ENCODE measurements at places on chromosomes 12 and 14.

DNA sequence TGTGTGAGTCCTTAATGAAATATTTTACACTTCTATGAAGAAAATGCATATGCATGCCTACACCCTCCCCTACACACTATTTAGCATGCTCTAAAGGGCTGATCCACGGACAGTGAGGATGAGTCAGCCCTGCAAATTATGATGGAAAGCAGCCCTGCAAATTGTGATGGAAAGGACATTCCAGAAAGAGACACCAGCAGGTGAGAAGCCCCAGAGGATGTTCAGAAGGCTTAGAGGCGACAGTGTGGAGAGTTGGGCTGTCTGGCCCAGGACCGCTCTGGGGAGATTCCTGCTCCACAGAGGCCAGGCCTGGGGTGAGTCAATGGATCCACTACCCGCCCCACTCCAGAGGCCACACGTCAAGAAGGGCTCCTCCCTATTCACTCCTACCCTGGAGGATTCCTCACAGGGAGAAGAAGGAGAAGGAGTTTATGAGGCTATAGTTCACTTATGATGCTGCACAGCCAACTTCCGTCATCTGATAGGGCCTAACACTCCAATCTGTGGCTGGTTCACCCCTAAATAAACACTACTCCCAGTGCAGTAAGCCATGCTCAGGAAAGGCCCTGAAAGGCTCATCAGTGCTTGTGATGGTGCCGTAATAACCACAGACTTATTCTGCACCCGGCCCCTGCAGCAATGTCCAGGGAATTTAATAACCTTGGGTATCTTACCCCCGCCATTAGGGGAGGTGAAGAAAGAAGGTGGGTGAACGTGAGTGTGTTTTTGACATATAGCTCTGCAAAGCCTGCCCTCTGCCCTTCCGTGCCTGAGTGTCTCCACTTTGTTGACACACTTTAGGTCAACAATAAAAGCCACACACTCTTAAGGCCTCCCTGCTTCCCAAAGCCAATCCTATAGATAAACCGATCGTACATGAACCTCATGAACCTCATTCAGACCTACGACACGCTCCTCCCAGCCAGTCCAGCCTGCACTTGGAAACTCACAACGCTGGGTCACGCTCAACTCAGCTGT, 46.4 kb downstream of the CLMN start:
- no peak for DNase-seq

- no peak for DNase-seq
These were observed 10.0 kb downstream of the HIP1R start for GRCh38 chr12:122845041-122845864.

- no peak for DNase-seq
These were observed 119.8 kb downstream of the EPS8 start for GRCh38 chr12:15669256-15669948.

DNA sequence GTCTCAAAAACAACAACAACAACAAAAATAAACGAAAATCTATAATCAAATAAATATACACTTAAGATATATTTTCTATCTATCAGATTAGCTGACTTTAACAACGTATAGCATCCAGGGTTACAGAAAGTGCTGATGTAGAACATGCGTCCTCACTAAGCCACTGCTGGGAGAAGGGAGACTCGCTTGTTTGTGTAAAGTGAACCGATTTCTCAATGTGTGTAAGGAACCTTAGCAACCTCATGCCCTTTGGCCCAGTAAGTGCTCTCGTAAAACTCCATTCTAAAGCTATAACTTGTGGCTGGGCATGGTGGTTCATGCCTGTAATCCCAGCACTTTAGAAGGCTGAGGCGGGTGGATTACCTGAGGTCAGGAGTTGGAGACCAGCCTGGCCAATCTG, 23.8 kb downstream of the NFKBIA start:
- no peak for DNase-seq

GRCh38 chr12:19430988-19431387, 8.3 kb upstream of the AEBP2 start:
- no peak for DNase-seq

GRCh38 chr14:25014440-25014839, 35.5 kb downstream of the STXBP6 start:
- DNase-seq, result no peak

GRCh38 chr12:3137268-3137781, 60.1 kb downstream of the TSPAN9 start:
- DNase-seq, result no peak

DNA sequence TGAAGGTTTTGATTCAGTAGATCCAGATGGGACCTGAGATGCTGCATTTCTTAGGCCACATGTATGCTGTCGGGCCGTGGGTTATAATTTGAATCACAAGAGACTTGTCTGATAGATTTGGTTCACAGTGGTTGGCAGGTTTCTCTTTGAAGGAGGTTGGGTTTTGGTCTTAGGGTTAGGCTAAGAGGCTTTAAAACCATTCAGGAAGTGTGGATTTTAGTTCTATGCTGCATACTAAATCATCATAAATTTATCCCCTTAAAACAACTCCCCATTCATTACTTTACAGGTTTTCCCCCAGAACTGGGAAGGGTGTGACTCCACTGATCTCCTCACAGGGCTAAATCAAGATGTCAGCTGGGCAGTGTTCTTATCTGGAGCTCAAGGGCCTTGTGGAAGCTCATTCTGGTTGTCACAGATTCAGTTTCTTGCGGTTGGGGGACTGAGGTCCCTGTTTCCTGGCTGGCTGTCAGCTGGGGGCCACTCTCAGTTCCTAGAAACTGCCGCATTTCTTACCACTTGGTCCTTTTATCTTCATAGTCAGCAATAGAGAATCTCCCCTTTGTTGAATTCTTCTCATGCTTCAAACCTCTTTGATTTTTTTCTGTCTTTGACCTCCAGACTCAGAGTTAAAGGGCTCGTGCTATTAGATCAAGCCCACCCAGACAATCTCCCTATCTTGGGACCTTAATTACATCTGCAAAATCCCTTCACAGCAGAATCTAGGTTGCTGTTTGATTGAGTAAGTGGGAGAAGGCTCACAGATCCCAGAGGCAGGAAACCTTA, 20.6 kb upstream of the PCNX1 start:
- peak; percentile 93 for DNase-seq

DNA sequence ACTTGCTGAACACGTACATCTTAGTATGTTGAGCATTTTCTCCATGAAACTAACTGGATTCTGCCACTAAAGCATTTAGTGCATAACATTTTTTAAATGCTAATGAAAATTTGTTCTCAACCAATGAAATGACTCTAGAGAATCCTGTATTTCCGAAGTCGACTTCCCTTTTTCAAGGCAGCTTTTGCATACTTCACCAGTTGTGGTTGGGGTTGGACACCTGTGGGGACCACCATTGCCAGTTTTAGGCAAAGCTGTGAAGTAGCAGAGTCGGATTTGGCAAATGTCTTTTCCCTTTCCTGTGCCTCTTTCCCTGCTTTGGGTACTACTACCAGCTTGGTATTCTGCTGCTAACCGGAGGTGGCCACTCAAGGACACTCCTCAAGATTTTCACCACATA, 349.2 kb downstream of the BCAT1 start:
- peak; percentile 17 for DNase-seq

- DNase-seq, result no peak
These were observed 15.0 kb downstream of the COQ5 start for GRCh38 chr12:120514002-120514401.

GRCh38 chr12:59808317-59808910, 212.6 kb downstream of the SLC16A7 start:
- DNase-seq, result peak; percentile 46

DNA sequence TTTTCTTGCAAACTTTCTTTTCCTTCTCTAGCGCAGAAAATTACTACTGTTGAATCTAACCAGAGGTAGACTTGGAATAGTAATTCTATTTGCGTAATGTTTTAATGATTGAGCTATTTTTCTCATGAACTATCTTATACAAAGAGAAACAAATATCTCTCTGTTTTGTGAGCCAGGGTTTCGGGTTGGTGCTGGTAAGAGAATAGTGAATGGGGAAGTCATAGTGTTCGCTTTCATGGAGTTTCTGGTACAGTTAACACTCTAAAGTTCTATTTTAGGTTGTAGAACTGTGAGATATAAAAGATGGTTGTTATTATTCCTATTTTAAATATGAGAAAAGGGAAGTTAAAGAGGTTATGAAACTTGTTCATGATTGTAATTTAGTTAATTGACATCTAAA, 6.6 kb downstream of the CLEC1B start:
- no peak for DNase-seq

GRCh38 chr12:17381211-17381610, 708.8 kb downstream of the RERGL start:
- DNase-seq, result no peak

GRCh38 chr12:58247633-58248032, 306.3 kb downstream of the ATP23 start:
- peak; percentile 3 for DNase-seq

DNA sequence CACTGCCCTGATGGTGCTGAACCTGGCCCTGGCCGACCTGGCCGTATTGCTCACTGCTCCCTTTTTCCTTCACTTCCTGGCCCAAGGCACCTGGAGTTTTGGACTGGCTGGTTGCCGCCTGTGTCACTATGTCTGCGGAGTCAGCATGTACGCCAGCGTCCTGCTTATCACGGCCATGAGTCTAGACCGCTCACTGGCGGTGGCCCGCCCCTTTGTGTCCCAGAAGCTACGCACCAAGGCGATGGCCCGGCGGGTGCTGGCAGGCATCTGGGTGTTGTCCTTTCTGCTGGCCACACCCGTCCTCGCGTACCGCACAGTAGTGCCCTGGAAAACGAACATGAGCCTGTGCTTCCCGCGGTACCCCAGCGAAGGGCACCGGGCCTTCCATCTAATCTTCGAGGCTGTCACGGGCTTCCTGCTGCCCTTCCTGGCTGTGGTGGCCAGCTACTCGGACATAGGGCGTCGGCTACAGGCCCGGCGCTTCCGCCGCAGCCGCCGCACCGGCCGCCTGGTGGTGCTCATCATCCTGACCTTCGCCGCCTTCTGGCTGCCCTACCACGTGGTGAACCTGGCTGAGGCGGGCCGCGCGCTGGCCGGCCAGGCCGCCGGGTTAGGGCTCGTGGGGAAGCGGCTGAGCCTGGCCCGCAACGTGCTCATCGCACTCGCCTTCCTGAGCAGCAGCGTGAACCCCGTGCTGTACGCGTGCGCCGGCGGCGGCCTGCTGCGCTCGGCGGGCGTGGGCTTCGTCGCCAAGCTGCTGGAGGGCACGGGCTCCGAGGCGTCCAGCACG, 4.7 kb downstream of the LTB4R start:
- no peak for DNase-seq

DNA sequence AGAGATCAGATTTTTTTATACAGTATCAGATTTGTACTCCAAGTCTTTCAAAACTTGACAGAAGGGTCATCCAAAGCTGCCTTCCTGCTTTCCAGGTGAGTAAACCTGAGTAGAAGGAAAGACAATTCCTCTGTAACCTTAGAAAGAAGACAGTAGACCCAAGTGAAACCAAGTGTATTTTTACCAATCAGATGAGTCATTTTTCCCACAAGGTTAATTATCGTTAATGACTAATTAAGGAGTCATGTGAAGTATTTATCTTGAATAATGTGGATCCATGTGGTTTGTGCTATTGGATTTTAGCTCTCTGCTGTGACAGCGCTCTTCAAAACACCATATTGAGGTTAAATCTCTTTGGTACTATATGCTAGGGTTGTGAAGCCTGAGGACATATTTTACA, 74.0 kb upstream of the PELI2 start:
- no peak for DNase-seq

DNA sequence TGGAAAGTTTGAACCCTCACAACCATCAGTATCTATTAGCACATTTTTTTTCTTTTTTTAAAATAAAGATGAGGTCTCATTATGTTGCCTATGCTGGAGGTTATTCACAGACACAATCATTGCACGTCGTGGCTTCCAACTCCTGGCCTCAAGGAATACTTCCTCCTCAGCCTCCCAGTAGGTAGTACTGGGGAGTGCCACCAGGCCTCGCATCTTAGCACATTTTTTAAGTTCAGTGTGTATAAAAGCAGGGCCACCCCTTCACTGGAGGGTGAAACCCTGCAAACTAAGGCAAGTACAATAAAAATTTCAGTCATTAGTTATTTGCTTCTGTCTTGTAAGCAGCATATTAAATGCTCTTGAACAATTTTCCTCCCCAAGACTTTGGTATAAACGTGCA, 114.2 kb upstream of the SINHCAF start:
- no peak for DNase-seq

All from KBM-7 (cell line).